ENCODE measurements at places on chromosomes 7 and 10.

- DNase-seq: no peak
Measured at GRCh38 chr10:72011468-72011867, 47.3 kb downstream of the CHST3 start.

DNA sequence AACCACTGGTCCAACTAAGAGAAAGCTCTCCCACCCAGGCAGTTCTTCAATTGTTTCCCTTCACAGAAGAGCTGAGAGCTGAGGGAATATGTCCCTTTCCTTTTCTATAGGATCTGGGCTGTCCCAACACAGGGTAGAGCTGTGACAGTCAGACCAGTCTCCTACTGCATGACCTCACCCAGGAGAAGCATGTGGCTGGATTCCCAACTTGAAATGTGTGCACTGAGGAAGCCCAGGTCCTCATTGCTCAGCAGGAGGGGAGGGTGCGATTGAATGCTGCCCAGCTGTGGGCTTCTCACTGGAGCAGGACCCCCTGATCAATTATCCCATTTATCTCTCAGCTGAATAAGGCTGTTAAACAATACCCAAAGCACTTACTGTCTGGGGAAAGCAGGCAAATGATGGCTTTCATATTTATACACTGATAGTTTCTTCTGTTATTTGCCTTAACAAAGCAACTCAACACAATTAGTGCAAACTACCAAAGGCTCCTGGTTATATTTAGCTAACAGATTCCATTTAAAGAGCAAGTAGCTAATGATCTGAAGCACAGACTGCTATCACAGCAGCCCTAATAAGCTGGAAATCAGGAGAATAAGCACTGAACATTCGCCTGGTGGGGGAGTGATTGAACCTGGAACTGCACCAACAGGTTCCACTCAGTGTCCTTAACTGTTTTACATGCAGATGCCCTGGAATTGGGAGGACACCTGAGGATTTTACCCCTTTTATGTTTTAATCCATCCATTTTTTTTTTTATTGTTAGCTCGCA lies 508.8 kb downstream of the CCSER2 start:
- no peak for DNase-seq

- DNase-seq: no peak
Measured at GRCh38 chr7:29013931-29014330, 55.8 kb upstream of the TRIL start.

GRCh38 chr10:91453535-91453934 lies 43.4 kb downstream of the HECTD2 start:
- no peak for DNase-seq

DNA sequence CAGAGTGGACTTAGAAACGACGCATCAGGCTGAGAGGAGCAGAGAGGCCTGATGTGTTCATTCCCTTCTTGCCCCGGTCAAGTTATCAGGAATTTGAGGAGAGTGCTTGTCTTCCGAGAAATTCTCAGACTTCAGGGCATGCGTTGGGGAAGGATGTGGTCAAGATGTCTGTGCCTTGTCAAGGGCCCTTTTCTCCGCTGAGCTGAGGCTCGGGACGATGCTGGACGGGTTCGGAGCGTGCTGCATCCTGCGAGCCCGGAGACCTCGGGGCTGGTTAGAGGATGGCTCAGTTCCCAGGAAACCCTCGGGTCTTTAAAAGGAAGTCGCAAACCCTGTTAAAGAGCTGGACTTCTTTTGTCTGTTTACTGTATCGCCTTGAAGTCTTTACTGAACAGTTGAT lies 325.4 kb downstream of the ADARB2 start:
- no peak for DNase-seq

- DNase-seq: no peak
Measured at GRCh38 chr10:16853201-16853600, 36.0 kb upstream of the RSU1 start.

GRCh38 chr10:96613576-96613975 lies 26.8 kb upstream of the TM9SF3 start:
- DNase-seq: no peak

- no peak for DNase-seq
Measured at GRCh38 chr7:71507680-71508602, 376.0 kb downstream of the GALNT17 start.

DNA sequence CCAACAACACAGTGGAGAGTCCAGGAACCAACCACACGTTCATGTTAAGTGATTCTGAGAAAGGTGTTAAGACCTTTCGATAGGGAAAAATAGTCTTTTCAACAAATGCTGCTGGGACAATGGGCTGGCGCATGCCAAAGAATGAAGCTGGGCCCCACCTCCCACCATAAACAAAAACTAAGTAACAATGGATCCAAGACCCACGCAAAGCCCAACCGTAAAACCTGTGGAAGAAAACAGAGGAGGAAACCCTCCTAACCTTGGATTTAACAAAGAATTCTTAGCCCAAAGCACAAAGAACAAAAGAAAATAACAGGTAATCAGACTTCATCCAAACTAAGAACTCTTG lies 272.8 kb downstream of the ELFN1 start:
- no peak for DNase-seq

DNA sequence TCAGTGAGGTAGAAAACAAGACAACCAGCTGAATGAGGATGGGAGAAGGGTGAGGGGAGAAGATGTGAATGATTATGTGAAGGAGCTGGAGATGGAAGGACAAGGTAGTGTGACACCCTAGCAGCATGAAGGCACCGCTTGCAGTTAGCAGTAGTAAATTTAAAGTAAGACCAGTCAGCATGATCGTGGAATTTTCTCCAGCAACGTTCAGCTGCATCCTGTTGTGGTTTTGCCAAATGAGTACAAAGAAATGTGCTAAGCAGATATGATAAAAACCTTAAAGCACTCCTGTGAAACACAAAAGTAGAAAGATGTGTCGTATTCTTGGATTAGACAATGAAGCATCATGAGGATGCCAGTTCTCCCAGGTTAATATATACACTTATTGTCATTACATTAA lies 34.1 kb upstream of the IFRD1 start:
- no peak for DNase-seq

GRCh38 chr7:87216701-87217508 lies 2.6 kb downstream of the TMEM243 start:
- DNase-seq: no peak

GRCh38 chr7:142516038-142516501 lies 233.2 kb upstream of the PRSS1 start:
- DNase-seq: peak; percentile 41

- DNase-seq: no peak
Measured at GRCh38 chr7:95859429-95859828, 87.1 kb downstream of the DYNC1I1 start.

DNA sequence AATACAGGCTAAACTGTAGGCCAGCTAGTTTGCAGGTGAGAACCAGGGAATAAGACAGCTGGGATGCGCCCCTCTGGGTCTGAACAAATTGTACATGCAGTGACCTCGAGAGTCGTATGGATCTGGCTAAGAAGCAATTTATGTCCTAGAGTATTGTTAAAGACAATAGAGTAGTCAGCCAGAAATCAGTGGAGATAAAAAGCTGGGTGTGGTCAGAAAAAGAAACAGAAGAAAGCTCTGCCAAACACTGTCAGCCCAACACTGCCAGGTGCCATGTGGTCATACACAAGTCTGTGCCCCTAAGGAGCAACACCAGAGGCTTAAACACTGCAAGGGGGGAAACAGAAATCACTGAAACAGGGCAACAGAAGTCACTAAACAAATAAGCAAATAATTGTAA lies 62.2 kb downstream of the CNOT4 start:
- no peak for DNase-seq

- no peak for DNase-seq
Measured at GRCh38 chr10:106775127-106775526, 389.4 kb downstream of the SORCS1 start.

DNA sequence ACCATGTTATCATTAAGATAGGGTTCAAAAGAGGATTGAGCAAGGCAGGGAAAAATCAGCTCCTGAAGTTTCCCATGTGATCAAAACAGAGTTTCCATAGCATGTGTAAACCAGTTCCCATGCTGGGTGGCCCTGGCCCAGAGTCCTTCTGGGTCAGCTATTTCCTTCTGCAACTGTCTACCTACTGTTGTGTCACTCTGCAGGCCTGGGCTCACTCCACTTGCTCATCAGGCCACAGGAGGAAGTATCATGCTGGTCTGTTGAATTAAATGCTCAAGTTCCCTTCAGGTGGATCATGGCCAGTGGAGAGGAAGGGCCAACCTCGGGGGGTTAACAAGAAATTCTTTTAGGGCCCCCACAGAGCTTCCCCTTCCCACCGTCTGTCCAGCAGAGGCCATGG lies 104.7 kb downstream of the GFRA1 start:
- DNase-seq: no peak

DNA sequence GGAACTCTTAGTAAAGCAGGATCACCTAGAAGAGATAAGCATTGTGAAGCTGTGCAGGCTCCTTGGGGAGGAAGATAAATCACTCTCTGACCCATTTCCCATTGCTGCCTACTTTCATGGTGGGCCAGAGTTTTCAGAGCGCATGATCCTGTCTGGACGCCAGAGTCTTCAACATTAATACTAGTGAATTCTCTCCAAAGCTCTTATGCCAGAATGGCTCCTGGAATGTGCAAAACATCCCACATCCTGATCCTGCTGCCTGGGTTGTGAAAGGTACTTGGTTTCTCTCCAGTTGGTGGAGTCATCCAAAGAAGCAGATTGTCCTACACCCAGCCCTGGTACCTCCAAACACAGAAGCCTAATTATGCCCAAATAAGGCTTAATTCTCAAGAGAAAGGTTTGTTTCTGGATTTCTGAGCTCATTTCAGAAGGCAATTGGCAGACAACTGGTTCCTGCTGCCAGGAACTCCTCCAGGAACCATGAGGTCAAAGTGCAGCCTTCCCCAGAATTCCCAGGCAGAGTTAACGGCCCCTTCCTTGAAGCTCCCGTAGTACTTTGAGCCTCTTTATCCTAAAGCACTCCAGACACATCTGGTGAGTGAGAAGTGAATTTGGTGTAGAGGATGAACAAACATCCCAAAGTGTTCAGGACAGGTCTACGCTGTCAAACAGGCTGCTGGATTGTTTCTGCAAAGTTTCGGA lies 495.2 kb downstream of the PLXNA4 start:
- no peak for DNase-seq

GRCh38 chr10:119100434-119101238 lies 3.3 kb upstream of the DENND10 start:
- no peak for DNase-seq

- DNase-seq: no peak
Measured at GRCh38 chr10:1939016-1939415, 201.7 kb upstream of the ADARB2 start.

DNA sequence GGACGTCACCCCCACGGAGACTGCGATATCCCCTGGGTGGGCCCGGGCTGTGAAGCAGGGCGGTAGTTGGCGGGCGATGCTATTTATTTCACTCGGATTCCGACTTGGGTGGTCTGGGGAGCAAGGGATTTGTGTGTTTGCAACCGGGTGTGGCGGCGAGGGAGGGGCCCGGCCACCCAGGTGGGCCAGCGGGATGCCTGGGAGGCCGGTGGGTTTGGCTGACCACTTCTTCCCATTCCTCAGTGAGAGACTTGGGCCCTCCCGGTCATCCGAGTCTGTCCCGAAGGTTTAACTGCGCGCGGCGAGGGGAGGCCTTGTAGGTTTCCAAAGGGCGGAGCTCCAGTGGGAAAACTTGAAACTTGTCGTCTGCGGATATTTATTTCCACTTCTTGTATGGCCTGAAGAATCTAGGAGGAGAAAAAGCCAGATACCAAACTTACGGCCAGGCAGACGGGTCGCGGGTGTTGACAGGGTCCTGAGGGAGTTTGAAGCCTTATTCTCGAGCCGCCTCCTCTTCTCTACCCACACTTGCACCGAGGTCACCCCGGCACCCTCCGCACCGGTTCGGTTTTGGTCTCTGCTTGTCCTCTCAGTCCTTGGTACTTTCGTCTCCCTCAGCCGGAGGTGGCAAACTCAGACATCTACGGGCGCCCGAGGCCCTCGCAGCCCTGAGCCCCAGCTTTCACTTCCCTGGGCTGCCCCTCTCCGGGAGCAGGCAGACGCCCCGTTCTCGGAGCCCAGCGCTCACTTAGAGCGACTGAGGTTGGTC lies 17.9 kb downstream of the ZNF316 start:
- no peak for DNase-seq

DNA sequence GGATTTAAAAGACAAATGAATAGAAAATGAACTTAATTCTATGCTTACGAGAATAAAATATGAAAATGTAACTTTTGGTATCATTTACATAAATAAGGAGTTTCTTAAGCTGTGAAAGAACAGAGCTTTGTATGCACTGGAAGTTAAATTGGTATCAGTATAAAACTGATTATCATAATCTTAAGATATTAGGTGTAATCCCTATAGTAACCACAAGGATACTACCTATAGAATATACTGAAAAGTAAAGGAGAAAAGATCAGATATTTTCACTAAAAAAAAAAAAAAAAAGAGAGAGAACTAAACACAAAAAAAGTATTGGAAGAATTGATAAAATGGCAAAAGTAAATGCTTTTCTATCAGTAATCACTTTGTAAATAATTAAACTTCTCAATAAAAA lies 100.1 kb downstream of the TWIST1 start:
- DNase-seq: no peak

DNA sequence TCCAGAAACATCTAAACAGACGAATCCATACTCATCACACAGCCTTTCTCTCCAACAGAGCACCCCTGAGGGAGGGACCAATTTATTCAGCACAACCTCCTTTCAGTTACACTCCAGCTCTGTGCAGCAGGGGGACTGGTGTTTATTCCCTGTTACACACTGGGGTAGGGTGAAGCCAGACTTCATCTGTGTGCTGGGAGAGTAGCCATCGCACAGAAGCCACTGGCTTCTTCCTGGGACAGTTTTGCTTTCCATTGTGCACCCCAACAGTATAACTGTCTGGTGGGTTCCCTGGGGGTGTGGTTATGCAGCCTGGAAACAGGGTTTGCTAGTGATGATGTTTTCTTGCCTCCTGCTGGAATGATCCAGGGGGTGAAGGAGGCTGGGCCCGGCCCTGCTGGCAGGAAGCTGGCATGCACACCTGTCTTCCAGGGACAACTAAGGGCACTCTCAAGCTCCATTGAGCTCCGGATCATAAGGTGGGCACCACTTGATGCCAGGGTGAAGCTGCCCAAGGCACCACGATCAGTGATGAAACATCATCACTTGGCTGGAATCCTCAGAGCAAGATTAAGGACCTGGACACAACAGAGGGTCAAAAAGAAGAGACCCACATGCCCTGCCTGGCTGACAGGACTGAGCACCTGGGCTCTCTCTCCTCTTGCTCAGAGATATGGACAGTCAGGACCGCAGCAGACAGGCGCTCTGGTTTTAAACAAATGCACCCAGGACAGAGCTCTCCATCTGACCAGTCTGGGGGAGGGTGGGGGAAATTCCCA lies 293.2 kb downstream of the GRID1 start:
- no peak for DNase-seq

DNA sequence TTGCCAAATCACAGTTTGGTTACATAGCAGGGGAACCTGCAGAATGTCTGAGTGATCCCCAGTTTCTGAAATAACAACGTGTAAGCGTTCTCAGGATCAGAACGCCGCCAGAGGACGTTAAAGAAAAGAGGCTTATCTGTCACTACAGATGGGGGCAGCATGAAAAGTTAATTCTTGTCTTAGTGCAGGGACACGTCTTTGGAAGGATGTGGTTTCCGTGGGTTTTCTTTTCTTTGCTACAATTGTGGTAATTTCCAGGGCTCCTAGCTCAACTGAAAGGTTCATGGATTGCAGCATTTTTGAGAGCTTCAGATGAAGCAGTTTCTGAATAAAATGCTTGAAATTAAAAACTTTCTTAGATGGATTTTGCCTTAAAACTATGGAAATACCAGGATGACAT lies 106.6 kb downstream of the PRKCQ start:
- DNase-seq: no peak
